ENCODE measurements at places on chromosomes 7 and 10.

DNA sequence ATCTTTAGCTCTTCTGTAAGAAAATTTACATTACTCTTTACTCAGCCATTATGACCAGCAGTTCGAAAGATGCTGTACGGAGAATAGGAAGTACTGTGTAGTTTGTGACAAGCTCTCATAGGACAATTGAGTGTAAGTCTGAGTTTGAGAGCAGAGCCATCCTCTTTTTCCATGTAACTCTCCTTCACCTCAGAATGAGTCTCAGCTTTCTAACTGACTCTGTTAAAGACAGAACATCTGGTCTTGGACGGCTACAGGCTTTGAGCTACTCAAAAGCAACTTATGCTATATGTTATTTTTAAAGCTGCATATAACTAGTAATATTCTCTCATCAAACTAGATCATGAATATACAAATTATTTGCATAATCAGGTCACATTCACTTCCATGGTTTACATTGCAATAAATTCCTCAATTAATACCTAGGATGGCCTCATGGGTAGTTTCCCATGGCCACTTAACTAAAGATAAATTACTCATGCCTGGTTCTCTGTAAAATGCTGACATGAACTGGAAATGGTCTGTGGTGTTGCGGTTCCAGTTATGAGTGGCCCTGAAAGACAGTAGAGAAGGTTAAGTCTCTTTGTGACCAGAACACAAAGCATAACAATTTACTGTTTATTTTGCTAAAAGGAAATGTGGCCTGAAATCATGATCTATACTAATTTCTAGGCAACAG, 358.7 kb downstream of the PHF14 start:
- DNase-seq, result no peak

DNA sequence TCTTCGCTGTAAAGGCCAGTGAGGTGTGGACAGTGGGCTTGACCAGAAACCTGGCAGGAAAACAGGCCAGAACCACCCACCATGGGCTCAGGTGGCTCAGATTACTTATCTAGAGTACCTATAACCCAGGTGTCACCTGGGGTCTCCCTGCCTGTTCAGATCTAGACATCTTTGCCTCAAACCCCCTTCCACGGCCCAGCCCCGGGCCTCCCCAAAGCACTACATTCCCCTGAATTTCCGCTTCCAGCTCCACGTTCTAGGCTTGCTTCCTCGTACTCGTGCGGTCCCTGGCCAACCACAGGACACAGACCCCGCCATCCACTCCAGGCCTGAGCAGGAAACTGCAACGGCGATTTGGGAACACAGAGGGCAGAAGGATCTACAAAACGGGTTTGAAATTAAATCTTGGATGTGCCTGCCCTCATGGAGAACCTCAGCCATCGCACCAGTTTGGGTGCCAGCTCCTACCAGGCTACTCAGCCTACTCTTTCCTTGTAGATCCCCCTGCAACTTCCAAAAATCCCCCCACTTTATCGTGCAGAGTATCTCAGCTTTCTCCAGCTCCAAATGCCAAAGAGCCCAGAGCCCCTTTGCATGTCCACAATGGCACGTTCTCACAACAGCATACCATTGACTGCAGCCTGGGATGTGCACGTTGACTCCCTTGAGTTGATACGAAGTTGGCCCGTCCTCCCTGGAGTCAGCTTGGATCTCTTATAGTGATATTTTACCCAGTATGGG, 62.7 kb upstream of the CACUL1 start:
- DNase-seq, result no peak

DNA sequence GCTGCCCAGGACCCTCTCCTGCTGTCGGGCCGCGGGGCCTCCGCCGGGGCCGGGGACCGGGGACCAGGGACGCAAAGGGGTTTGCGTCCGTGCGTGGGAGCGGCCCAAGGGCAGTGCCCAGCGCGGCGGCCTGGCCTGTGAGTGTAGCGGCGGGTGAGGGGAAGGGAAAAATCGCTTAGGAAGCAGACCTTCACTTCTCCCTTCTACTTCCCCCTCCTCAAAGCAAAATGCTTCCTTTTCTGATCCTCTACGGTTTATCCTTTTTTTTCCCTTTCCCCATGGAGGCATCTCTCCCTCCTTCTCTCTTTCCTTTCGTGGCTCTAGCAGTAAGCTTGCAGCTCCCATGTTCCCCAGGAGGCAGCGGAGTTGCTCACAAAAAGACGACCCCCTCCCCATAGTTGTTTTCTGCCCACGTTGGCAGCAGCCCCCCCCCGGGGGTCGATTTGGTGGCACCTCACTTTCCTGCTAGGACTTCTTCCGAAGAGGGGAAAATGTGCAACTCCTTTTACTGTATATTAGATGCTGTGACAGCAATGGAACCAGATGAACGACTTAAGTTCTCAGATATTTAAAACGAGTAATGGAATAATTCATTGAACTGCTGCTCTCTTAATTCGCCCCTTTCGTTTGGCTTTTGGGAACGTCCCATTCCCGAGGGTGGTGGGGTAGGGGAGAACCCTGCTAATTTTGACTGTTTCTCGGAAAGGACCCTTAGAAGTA, 724 bp downstream of the CAPZA2 start:
- DNase-seq, result no peak

- DNase-seq, result no peak
Observed at GRCh38 chr10:78865931-78866717, 202.6 kb upstream of the ZMIZ1 start.

DNA sequence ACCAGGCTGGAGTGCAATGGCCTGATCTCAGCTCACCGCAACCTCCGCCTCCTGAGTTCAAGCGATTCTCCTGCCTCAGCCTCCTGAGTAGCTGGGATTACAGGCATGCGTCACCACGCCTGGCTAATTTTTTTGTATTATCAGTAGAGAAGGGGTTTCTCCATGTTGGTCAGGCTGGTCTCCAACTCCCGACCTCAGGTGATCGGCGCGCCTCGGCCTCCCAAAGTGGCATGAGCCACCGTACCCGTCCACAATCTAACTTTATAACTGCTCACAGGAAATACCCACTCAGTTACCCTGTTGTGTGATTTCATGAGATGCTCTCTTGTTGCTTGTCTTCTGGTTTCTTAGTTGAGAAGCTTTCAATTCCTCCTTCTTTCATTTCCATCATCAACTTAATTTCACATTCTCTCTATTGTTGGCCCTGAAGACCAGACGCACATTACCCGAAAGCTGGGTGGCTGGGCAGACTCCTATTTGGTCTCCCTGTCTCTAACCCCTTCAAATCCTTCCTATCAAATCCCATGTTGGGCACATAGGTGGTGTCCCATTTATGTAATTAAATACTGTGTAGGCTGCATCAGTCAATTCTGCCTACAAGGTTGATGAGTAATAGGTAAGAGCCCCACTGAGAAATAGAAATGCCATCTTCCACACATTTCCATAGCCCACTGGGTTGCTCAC, 1.1 kb upstream of the GSTO2 start:
- no peak for DNase-seq

GRCh38 chr10:16117305-16117695, 257.0 kb upstream of the MINDY3 start:
- DNase-seq, result no peak

DNA sequence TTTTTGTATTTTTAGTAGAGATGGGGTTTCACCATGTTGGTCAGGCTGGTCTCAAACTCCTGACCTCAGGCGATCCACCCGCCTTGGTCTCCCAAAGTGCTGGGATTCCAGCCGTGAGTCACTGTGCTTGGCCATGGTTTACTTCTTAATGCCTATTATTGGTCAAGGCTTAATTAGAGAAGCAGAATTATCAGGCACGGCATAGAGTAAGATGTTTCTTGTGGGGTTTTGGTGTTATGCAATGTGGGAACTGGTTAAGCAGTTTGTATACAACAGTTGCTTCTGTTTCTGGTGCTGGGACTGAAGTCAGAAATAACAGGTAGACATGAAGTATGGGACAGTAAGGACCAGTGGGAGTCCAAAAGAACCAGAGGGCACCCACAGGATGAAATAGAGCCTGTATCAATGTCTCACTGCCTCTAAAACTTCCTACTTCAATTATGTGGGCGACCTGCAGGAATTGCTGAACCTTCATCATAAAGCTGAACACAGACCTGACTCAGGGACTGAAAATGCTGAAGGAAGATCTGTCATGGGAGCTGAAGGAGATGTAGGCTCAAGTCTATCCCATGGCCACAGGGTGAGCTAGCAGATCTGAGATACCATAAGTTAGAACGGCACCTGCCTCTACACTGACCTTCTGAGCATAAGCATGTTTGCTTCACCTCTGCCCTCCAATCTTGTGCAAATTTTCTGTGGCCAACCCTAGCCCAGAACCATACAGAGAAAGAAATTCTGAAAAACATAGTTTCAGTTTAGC, 38.3 kb upstream of the VCL start:
- DNase-seq, result no peak

DNA sequence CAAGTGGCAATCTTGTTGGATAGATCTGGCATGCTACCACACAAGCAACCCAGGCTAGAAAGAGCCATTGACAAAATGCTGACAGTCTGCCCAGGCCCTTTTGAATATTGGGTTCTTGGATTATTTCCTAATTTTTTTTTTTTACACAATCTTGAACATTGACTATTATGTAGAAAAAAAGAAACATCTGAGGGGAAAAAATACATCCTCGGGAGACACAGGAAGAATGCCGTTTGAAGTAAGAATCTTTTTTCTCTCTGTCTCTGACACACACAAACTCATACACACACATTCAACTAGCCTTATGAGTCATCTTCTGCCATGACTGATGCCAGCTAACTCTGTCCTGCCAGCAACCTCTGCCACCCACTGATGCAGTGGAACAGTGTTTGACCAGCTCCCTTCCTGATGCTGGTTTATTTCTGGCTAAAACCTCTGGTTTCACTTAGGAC, 47.2 kb downstream of the SORBS1 start:
- no peak for DNase-seq

DNA sequence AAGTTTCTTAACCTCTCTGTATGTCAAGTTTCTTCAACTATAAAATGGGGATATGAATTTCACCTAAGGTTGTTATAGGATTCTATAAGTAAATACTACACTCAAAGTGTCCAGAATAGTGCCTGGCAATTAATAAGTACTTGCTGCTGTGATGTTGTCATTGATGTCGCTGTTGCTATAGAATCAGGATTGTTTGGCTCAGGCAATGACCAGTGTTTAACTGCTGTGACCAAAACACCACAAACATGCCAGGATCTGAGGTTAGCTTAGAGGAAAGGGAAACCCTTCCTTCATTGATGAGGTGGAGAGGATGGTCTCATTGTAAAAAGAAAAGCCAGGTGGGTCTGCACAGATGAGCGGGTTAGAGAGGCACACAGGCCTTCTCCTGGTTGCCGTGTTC, 223.1 kb upstream of the INHBA start:
- DNase-seq, result no peak

DNA sequence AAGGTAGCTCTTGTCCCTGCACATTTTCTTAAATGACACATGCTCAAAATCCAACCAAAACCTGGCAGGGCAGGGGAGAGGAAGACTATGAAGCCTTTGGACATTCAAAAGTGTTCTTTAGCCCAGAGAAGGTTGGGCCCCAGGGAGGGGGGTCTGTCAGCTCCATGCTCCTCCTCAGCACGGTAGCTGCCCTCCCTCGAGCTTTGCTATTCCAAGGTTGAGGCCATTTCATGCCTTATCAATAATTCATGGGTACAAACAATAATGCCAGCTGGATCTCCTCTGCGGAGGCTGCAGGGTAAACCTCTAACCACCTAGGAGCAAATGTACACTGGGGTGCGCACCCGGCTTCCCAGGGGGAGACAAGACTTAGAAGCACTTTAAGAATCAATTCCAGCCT, 61.5 kb downstream of the SLIT1 start:
- DNase-seq, result no peak

DNA sequence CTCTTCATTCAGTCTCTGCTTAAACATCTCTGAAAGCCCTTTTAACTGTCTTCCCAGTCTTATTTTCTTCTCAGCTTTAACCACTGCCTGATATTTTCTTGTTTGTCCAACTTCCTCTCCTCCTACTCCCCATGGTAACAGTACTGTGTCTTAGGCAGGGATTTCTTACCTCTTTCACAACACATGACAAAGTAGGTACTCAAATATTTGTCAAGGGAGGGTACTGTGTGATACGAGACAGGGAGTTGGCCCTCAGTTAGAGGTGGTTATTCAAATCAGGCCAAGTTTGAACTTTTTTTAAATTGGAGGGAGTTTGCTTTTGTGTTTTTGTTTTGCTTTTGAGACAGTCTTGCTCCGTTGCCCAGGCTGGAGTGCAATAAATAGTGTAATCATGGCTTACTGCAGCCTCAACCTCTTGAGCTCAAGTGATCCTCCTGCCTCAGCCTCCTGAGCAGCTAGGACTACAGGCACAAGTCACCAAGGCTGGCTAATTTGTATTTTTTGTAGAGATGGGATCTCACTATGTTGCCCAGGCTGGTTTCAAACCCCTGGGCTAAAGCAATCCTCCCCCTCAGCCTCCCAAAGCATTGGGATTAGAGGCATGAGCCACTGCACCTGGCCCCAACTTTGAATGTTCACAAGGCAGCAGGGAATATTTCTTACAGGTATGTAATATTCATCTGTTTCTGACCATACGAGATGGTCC, 2.5 kb upstream of the KPNA7 start:
- DNase-seq, result no peak

GRCh38 chr7:20450536-20450935, 119.8 kb downstream of the ITGB8 start:
- no peak for DNase-seq

GRCh38 chr7:92292981-92293380, 47.2 kb downstream of the ANKIB1 start:
- DNase-seq, result no peak

GRCh38 chr10:16381083-16381482, 55.7 kb upstream of the PTER start:
- no peak for DNase-seq

GRCh38 chr7:131052285-131052904, 275.3 kb upstream of the MKLN1 start:
- DNase-seq, result no peak

DNA sequence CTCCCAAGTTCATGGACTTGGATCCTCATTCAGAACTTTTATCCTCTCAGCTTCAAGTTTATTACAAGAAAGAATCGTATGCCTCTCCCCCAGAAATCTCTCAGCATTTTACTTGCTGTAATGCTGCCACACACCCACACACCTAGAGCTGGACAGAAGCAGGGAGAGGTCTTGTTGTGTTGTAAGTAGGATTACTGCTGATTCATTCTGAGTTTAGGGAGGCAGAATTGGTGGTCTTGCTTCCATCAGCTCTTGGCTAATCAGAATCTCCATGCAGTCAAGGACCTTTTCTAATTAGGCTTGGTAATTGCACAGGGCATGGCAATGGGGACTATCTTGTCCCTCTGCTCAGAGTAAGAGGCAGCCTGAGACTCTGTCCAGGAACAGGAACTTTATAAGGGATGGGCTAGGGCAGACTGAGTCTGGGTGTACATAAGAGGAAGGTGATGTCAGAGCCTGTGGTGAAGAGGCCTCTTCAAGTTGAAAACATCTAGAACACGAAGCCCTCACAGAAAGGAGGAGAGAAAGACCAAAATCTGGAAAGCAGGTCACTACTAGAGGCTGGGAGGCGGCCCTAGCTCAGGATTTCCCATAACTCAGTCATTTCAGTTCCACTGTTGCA, 7.0 kb upstream of the PTPRE start:
- DNase-seq, result no peak

- no peak for DNase-seq
Observed at GRCh38 chr10:57353403-57354003, 914.2 kb downstream of the IPMK start.

GRCh38 chr7:26397332-26397731, 105.7 kb downstream of the SNX10 start:
- DNase-seq, result peak; percentile 64

- DNase-seq, result no peak
Observed at GRCh38 chr7:43847496-43847895, 21.8 kb downstream of the MRPS24 start.

Measured in NCI-H2227 treated with DMSO at 0.1 percent for 48 hours (cell line).